ENCODE measurements at places on chromosomes 5 and 9.

DNA sequence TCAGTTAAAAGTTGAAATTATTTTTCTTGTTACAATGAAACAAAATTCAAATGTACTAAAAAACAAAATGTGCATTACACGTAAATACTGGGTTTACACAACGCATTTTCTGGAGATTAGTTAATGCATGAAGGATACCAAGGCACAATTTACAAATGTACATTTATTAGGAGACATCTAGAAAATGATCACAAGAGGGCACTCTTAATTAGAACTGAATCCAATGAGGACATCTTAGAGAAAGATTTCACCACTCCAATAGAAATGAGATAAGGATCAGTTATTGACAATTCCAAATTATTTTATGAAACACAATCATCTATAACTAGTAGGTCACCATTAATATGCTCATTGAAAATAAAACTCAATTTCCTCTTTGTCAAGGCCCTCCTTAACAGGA, 36.6 kb upstream of the CDH12 start:
- DNase-seq: no peak

- no peak for DNase-seq
These were observed 18.5 kb downstream of the ZSWIM6 start for GRCh38 chr5:61350535-61350934.

DNA sequence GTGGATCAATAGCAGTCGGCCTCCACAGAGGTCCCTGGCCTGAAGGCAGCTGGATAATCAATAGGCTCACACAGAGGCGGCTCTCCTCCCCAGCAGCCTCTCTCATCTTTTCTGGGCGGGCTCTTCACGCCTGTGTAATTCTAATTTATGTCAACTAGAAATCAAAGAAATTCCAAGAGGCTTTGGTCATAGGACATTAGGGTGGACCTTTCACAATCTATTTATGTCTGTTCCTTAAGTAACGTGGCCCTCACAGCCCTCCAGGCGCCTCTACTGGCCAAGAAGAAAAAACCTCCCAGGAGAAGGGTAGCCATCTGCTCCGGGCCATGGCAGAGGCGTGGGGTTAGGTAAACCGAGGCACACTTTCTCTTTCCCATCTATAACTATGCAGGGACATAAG, 205.1 kb upstream of the EFNA5 start:
- no peak for DNase-seq

DNA sequence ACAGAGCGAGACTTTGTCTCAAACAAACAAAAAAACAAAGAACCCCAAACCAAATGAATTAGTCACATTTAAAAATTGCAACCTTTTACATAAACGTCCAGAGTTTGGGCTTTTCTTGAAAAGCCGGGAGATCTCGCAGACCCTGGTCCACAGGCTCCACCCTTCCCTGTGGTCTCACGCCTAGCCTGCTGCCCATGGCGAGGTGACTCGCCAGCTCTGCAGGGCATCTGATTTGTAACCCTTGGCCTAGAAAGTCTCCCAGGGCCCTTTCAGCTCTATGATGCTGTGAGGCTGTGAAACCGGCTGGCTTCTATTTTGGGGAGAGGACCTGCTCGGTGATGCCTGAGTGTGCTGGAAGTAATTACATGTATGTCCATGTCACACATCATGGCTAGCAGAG, 44.7 kb upstream of the PHYKPL start:
- no peak for DNase-seq

DNA sequence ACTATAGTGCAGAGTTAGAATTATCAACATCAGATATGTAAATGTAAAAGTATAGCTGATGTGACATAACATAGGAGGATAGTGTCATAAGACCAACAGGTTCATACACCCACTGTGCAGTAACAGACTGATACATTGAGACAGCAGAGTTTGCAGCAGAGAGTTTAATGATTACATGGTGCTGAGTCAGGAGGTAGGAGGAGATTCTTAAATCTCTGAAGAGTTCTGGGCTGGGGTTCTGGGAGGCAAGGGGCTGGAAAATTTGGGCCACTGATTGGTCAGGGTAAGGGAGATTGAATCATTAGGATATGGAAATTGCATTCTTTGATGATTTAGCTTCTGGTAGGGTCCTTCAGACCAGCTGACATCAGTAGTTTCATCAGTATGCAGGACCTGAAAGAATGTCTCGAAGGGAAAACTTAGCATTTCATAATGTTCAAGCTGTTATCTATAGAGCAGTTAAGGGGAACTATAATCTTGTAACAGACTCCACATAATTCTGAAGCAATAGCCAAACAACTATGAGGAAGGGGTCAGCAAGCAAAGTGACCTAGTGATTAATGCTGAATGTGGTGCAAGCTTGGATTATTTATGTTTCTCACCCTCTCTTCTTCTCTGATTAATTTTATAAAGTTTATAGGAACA, 35.6 kb downstream of the CCL28 start:
- no peak for DNase-seq

GRCh38 chr9:87665505-87665904, 60.4 kb upstream of the CTSL start:
- no peak for DNase-seq

GRCh38 chr9:29285818-29286217, 1712.5 kb upstream of the C9orf72 start:
- no peak for DNase-seq

- DNase-seq: no peak
These were observed 83.4 kb downstream of the CYLC2 start for GRCh38 chr9:103078581-103078980.

GRCh38 chr5:15483351-15484097, 16.5 kb upstream of the FBXL7 start:
- DNase-seq: no peak

- DNase-seq: no peak
These were observed 60.8 kb downstream of the MSX2 start for GRCh38 chr5:174785120-174785680.

GRCh38 chr5:169657127-169657526, 20.1 kb downstream of the DOCK2 start:
- DNase-seq: no peak

DNA sequence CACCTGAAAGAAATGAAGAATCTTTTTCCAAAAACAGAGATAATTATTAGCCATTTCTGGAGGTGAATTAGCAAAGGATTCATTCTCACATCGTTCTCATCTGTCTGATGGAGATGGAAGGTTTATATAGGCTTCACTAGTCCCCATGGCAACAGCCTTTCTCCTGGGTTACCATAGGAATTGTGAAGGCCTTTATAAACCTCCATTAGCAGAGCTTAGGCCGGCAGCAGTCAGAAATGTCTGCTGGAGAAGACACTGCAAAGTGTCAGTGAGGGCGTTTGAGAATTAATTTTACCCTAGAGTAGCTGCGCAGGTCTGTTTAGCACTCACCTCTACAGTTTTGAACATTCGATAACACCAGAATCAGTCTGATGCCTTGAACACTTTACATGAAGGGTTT, 290.4 kb upstream of the NR4A3 start:
- no peak for DNase-seq

- DNase-seq: no peak
These were observed 16.4 kb downstream of the SLCO4C1 start for GRCh38 chr5:102279711-102280110.

DNA sequence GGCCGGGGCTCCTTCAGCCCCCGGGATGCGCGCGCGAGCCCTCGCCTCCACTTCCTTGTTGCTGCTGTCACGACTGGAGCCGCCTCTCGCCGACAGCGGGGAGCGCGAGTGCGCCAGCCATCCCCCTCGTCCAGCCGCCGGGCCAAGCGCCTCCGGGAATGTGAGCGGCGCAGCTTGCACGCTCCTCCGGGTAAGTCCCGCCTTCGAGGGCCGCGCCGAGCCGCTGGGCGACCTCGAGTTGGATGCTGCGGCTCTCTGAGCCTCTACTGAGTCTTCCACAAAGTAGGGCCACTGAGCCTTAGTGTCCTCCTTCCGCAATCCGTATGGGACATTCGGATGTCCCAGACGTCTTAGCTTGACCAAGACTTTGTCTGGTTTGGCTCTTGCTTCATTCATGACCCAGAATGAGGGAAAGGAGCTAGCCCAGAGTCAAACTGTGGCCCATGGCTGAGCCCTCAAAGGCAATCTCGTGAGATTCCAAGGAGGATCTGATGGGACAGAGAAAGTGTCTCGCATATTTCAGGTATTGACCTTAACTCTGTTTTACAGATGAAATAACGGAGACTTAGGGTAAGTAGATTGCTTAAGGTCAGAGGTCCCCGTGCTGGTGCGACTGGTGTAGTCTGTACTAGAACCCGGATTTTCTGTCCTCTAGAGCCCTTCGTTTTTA, 586 bp downstream of the HMGXB3 start:
- no peak for DNase-seq

GRCh38 chr9:129377931-129378661, 200.0 kb upstream of the IER5L start:
- no peak for DNase-seq

DNA sequence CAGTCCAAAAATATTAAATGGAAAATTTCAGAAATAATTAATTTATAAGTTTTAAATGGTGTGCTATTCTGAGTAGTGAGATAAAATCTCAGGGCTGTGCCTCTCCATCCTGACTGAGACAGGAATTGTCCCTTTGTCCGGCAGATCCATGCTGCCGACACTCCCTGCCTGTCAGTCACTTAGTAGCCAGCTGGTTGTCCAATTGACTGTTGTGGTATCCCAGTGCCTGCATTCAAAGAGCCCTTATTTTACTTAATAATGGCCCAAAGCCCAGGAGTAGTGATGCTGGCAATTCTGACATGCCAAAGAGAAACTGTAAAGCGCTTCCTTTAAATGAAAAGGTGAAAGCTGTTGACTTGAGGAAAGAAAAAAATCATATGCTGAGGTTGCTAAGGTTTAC, 157.5 kb downstream of the ENC1 start:
- DNase-seq: no peak

GRCh38 chr5:40955313-40955712, 46.0 kb downstream of the C7 start:
- DNase-seq: no peak

- DNase-seq: no peak
These were observed 33.1 kb downstream of the SPIN1 start for GRCh38 chr9:88421348-88421747.

GRCh38 chr5:124057724-124058231, 545.8 kb downstream of the CSNK1G3 start:
- no peak for DNase-seq

DNA sequence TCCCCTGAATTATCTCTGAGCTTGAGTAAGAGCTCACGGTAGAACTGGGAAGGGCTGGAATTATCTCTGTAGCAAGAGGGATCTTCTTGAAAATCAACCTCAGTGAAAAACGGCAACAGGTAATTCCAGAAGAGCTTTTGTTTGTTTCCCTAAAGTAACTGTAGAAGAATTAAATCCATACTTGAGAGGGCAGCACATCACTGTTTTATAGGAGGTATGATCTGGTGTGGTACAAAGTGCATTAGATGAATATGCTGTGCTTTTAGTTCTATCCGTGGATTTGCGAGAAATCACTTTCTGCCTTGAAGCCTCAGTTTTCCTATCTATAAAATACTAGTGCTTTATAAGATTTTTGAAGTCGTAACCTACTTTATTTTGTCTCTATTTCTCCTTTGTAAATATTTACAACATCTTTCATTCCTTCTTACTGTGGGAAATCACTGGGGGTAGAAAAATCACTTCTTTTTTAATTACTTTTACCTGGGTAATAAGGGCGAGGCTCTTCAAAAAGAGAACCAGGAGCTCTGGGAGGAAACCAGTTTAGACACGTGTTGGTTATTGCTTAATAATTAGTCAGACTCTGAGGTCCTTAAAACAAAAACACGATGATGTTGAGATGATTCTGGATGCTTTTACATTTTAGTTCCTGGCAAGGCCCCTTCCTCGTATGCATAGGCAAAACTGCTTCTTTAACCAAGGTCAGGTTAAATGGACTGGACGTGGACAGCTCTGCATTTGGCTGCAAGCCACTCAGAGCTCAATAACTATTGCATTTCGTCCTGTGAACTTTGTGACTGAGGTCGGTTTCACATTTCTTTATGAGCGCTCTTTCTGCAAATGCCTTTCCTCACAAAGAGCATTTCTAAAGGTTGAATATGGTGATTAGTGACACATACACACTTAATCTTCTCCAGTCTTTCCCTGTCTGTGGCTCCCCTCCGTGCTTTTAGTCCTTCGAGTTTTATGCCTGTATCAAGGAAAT, 376.1 kb downstream of the BRINP1 start:
- DNase-seq: no peak

GRCh38 chr5:111853748-111854147, 96.8 kb upstream of the NREP start:
- no peak for DNase-seq

DNA sequence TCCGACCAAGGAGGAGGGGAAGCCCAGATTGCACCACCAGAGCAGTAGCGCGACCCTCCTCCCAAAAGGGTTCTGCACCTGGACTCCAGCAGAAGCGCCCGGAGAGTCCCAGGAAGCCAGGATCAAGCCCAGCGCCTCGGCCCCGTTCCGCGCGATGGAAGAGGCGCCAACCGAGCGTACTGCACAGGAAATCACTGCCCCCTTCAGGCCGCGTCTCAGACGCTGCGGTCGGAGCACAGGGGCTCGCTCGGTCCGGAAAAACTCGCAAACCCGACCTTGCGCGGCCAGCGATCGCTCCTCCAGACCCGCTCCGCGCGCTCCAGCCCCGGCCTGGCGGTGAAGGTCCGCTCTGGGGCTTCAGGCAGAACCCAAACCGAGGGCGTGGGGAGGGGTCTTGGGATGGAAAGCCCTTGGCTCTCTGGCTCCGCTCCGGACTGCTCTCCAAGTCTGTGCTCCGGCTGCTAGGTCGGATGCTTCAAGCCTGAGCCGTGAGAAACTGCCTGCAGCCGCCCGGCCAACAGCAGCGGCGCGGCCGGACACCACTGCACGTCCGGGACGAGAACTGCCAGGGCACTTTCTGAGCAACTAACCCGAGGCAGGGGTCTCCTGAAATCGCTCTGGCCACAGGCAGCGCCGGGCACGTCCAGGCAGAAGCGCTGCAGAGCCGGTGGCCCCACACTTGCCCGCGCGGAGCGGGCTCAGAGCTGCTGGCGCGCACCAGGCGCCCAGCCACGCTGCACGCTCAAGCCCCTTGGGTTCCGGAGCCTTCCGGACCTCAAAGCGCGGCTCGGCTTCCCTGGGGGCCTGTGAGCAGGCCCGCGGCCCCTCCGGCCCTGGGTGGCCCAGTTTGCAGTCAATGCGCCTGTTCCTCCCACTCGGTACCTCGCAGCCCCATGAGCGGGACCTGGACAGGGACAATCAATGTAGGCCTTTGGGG, 1.3 kb downstream of the GABBR2 start:
- DNase-seq: no peak

DNA sequence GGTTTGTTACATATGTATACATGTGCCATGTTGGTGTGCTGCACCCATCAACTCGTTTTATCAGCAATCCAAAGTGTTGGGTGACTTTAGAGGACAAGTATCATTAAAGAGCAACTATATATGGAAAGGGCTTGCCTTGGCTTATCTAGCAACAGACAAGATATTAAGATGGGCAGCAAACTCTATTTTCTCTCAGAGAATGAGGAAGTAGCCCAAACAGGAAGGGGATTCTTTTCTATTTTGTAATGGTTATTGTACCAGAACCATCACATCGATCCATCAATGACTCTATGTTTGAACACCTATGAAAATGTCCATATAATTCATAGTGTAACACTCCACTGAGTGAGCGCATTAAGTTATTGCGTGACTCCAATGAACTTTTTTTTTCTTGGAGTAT, 260.1 kb upstream of the SLC24A2 start:
- DNase-seq: no peak
